ENCODE measurements at places on chromosomes 7 and 10.
A peak's percentile ranks its signal among the peaks of the same experiment; 100 is the strongest.

GRCh38 chr7:1447551-1448244, 11.6 kb downstream of the MICALL2 start:
- no peak for DNase-seq

GRCh38 chr10:60570896-60571295, 181.2 kb upstream of the ANK3 start:
- no peak for DNase-seq

- DNase-seq: no peak
Measured at GRCh38 chr7:26681819-26682418, 182.5 kb downstream of the SKAP2 start.

GRCh38 chr10:70518695-70519094, 40.1 kb downstream of the PALD1 start:
- peak; percentile 30 for DNase-seq

GRCh38 chr7:2497500-2498336, 21.5 kb upstream of the GRIFIN start:
- DNase-seq: no peak

GRCh38 chr7:127885843-127886242, 145.4 kb downstream of the LRRC4 start:
- no peak for DNase-seq
